Pancreas (tissue), 10 donors: ENCODE measurements at places on chromosomes 16 and 17. TPM values are rescaled to one million over a fixed set of nuclear protein-coding genes. Genes with fewer than 3 reads are reported as not detected.

DNA sequence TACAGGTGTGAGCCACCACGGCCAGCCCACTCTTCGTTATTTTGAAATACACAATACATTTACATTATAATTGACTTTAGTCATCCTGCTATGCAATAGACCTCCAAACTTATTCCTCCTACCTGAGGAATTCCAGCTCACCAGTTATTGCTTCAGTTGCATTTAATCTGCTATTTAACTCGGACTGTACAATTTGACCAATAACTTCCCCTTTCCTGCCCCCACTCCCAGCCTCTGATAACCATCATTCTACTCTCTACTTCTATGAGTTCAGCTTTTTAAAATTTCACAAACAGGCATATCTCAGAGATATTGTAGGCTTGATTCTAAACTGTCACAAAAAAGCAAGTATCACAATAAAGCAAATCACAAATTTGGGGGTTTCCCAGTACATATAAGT lies 157.0 kb downstream of the COPRS start:
- no peak overlapping the region for H3K4me3 ChIP-seq
- no peaks in the 10 kb centered on the region for H3K27me3 ChIP-seq
- no peaks in the 10 kb centered on the region for H3K4me1 ChIP-seq
- no peak for DNase-seq
- H3K27ac ChIP-seq: no peak overlapping the region

The TBX2 gene
- total RNA-seq: 2.9 TPM

The HOXB3 gene
- 1.7 TPM for total RNA-seq

DNA sequence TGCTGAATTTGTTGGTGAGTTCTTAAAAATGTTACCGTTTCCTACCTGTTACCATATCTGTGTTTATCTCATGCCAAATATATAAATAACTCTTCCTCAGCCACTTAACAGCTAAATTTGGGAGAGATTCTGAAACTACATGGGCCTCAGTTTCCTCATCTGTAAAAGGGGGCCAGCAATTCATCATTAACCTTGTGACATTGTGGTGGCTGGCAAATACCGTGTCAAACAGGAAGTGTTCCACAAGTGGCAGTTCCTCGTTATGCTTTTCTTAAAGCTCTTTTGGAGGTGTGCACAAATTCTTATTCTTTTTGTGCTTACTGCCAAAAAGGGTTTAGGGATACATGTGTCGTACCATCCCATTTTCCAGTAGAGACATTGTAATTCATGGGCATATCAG lies 220.4 kb upstream of the CACNG5 start:
- H3K27ac ChIP-seq: no peak overlapping the region
- H3K4me3 ChIP-seq: no peak overlapping the region
- H3K27me3 ChIP-seq: no peaks in the 10 kb centered on the region

The DOC2B gene
- 7.7 TPM for total RNA-seq

The KRT39 gene
- not detected for total RNA-seq

GRCh38 chr17:16339402-16339801 lies 13.9 kb downstream of the CENPV start:
- no peak overlapping the region for H3K27ac ChIP-seq
- H3K36me3 ChIP-seq: no peaks in the 10 kb centered on the region
- no peak for DNase-seq
- no peaks in the 10 kb centered on the region for H3K27me3 ChIP-seq
- no peaks in the 10 kb centered on the region for H3K4me1 ChIP-seq

- no peak overlapping the region for H3K4me3 ChIP-seq
- H3K27me3 ChIP-seq: no peaks in the 10 kb centered on the region
- no peak overlapping the region for H3K27ac ChIP-seq
Measured at GRCh38 chr17:44216694-44217093, 2.8 kb downstream of the UBTF start.

The SPATA22 gene
- total RNA-seq: not detected

DNA sequence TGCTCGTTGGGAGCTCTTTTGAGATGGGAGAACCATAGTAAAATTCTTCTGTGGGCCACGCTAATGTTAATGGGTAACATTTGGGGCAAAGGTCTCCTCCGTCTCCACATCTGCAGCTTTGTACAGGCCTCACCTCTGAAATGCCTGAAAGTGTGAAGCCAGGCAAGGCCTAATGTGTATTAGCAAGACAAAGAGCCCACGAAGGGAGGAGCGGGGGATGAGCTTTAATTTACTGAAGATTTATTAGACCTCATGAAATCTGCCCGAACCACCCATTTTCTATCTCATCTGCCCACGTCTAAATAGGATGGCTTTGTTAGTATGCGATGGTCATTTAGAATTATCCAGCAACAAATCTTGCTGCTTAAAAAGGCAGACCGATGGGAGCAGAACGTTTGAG lies 408.9 kb downstream of the PMP22 start:
- DNase-seq: no peak
- no peaks in the 10 kb centered on the region for H3K27me3 ChIP-seq
- H3K4me1 ChIP-seq: no peaks in the 10 kb centered on the region

The HCRT gene
- not detected for total RNA-seq
